Panc1 (cell line): ENCODE measurements at places on chromosomes 13 and 19. TPM values are rescaled to one million over a fixed set of nuclear protein-coding genes. Genes with fewer than 3 reads are reported as not detected.

- no peaks in the 10 kb centered on the region for H3K4me1 ChIP-seq
- H3K4me3 ChIP-seq: no peak overlapping the region
- H3K27me3 ChIP-seq: no peaks in the 10 kb centered on the region
- no peak for DNase-seq
These were observed 200.3 kb downstream of the DIAPH3 start for GRCh38 chr13:59963383-59963782.

DNA sequence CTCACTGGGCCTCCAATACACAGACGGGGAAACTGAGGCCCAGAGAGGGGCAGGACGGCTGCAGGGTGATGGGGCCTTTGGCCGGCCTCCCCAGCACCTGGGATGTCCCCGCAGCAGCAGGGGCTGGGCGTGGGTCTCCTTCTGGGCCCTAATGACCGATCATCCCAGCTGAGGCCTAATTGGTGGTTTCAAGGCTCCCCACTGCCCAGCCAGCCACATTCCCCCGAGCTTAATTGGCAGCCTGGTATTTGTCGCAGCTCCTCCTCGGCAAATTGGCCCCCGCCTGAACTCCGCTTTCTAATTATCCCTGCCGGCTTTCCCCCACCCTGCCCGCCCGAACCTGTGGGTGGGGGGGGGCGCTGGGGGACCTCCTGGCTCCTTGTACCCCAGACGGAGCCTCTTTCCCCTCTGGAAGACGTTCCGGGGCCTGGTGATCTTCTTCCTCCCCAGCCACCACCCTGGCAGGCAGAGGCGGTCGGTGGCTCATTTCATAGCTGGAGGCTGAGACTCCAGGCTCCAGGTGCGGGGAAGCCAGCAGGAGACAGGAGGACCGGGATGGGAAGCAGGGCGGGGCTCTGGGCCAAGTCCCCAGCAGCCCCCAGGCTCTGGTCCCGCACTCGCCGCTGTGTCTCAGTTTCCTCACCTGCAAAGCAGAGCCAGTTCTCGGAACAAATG is 27.2 kb upstream of the WDR18 start:
- peak overlapping the region; percentile 69 for H3K27ac ChIP-seq
- H3K36me3 ChIP-seq: no peaks in the 10 kb centered on the region
- no peak for DNase-seq
- H3K4me3 ChIP-seq: no peak overlapping the region
- H3K4me1 ChIP-seq: peaks cover 29% of the 10 kb centered on the region
- H3K27me3 ChIP-seq: no peaks in the 10 kb centered on the region

- DNase-seq: no peak
- H3K27me3 ChIP-seq: no peaks in the 10 kb centered on the region
- H3K4me1 ChIP-seq: no peaks in the 10 kb centered on the region
- H3K27ac ChIP-seq: no peak overlapping the region
These were observed 10.6 kb upstream of the ZNF556 start for GRCh38 chr19:2856457-2857050.

Gene APOE
- total RNA-seq: 780 TPM

Gene DNM2
- 125 TPM for total RNA-seq

DNA sequence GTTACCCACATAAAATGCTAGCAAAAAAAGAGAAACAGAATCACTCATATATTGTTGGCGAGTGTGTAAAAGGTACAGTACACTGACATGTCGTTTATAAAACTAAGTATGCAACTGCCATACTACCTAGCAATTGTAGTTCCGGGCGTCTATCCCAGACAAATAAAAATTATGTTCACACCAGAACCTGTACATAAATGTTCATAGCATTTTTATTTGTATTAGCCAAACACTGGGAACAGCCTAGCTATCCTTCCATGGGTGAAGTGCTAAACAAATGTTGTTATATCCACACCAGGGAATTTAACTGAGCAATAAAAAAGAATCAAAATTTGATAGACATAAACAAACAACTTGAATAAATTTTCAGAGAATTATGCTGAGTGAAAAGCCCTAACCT is 28.9 kb upstream of the POSTN start:
- H3K4me1 ChIP-seq: no peaks in the 10 kb centered on the region
- no peak for DNase-seq
- no peaks in the 10 kb centered on the region for H3K27me3 ChIP-seq
- no peaks in the 10 kb centered on the region for H3K36me3 ChIP-seq
- no peak overlapping the region for H3K27ac ChIP-seq

GRCh38 chr19:292281-292884 is 1.2 kb upstream of the PLPP2 start:
- no peak overlapping the region for H3K4me3 ChIP-seq
- H3K4me1 ChIP-seq: peaks cover 14% of the 10 kb centered on the region
- H3K27ac ChIP-seq: no peak overlapping the region
- DNase-seq: no peak
- H3K36me3 ChIP-seq: no peaks in the 10 kb centered on the region

Gene ZNF627
- total RNA-seq: 10.7 TPM

DNA sequence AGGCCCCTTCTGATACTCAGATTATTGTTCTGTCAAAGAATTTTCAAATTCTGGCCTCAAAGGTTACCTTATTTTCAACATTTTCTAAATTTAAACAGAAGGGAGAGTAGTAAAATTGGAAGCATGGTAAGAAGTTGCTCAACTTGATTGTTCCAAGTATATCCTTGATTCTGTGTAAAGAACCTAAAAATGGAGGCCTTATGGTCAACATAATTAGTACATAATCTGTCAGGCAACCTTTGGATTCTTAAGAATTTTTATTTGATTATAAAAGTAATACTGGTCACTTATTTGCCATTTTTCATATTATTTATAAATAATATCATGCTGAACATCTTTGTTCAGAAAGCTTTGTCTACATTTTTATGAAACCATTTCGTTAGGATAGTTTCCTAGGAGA is 83.9 kb downstream of the STARD13 start:
- H3K27me3 ChIP-seq: no peaks in the 10 kb centered on the region
- DNase-seq: no peak
- H3K27ac ChIP-seq: no peak overlapping the region
- H3K36me3 ChIP-seq: no peaks in the 10 kb centered on the region
- H3K4me1 ChIP-seq: no peaks in the 10 kb centered on the region

Gene TSHZ3
- total RNA-seq: 7.8 TPM

DNA sequence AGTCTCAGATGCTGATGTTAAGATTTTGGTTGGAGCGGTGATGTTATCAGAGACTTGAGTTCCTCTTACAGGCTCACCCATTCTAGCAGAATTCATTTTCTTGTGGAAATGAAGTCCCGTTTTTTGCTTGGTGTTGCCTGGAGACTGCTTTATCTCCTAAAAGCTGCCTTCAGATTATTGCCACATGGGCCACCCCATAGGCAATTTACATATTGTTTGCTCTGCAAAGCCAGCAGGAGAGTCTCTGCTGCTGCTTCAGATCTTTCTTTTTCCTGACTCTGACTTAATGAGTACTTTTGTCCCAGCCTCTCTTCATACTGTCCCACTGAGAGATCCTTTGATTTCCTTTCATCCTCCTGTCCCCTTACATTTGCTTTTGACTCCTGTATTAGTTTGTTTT is 114.6 kb downstream of the TDRD3 start:
- no peak for DNase-seq
- H3K4me1 ChIP-seq: no peaks in the 10 kb centered on the region
- H3K36me3 ChIP-seq: no peaks in the 10 kb centered on the region
- no peak overlapping the region for H3K27ac ChIP-seq
- no peaks in the 10 kb centered on the region for H3K27me3 ChIP-seq
- H3K4me3 ChIP-seq: no peak overlapping the region

Gene SMIM24
- 0.28 TPM for total RNA-seq

GRCh38 chr19:1000095-1000494 is at the start of gene GRIN3B:
GRIN3B (plus strand) TSS chr19:1000419; CDS start chr19:1000438, 19 bp downstream.
- peaks cover 7% of the 10 kb centered on the region for H3K4me1 ChIP-seq
- H3K27ac ChIP-seq: no peak within 1 kb of the TSS
- no peak for DNase-seq

Gene SPACA4
- total RNA-seq: not detected

- no peak overlapping the region for H3K4me3 ChIP-seq
- DNase-seq: no peak
- H3K27me3 ChIP-seq: no peaks in the 10 kb centered on the region
These were observed 9.1 kb downstream of the PCDH17 start for GRCh38 chr13:57640607-57641006.

Gene FAM98C
- 24.7 TPM for total RNA-seq

GRCh38 chr13:38072696-38073095 is 203.1 kb upstream of the TRPC4 start:
- DNase-seq: no peak
- no peaks in the 10 kb centered on the region for H3K4me1 ChIP-seq
- no peaks in the 10 kb centered on the region for H3K27me3 ChIP-seq
- no peak overlapping the region for H3K27ac ChIP-seq

Gene PSG3
- total RNA-seq: not detected

- H3K4me3 ChIP-seq: peak overlapping the region; percentile 47
- no peaks in the 10 kb centered on the region for H3K27me3 ChIP-seq
- DNase-seq: no peak
- H3K4me1 ChIP-seq: peaks cover 6% of the 10 kb centered on the region
- H3K27ac ChIP-seq: no peak overlapping the region
These were observed 567 bp downstream of the EFNB2 start for GRCh38 chr13:106534639-106535551.

DNA sequence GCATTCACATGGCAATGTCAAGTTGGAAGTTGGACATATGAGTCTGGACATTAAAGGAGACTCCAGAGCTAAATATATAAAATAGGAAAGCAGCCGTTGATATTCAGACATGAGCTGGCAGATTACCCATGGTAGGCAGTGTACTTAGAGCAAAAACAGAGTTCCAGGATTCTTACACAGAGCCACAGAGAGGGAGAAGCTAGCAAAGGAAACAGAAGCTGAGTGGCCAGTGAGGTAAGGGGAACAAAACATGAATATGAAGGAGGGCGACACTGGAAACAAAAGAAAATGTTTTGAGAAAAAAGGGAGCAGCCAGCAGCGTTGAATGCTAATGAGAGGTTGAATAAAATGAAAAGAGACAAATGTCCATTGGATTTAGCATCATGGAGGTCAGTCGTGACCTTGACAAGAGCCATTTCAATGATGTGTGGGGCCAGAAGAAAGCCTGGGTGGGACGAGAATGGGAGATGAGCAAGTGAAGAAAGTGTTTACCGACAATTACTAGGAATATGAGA is 198.4 kb downstream of the POU4F1 start:
- H3K4me1 ChIP-seq: no peaks in the 10 kb centered on the region
- DNase-seq: no peak
- H3K36me3 ChIP-seq: no peaks in the 10 kb centered on the region
- no peaks in the 10 kb centered on the region for H3K27me3 ChIP-seq
- H3K4me3 ChIP-seq: no peak overlapping the region
- no peak overlapping the region for H3K27ac ChIP-seq

GRCh38 chr13:108775597-108775996 is 146.2 kb downstream of the MYO16 start:
- no peaks in the 10 kb centered on the region for H3K27me3 ChIP-seq
- H3K27ac ChIP-seq: no peak overlapping the region
- no peak overlapping the region for H3K4me3 ChIP-seq
- H3K4me1 ChIP-seq: no peaks in the 10 kb centered on the region

- H3K27me3 ChIP-seq: no peaks in the 10 kb centered on the region
- peaks cover 32% of the 10 kb centered on the region for H3K4me1 ChIP-seq
- H3K36me3 ChIP-seq: no peaks in the 10 kb centered on the region; the same call in 1 of the 2 replicates
- no peak overlapping the region for H3K4me3 ChIP-seq
- H3K27ac ChIP-seq: no peak overlapping the region
These were observed 6.4 kb downstream of the ATP11A start for GRCh38 chr13:112696001-112696868.

GRCh38 chr19:51375504-51376221 is 3.2 kb upstream of the NKG7 start:
- no peak for DNase-seq
- no peak overlapping the region for H3K4me3 ChIP-seq
- H3K27ac ChIP-seq: no peak overlapping the region
- H3K27me3 ChIP-seq: no peaks in the 10 kb centered on the region

- no peak overlapping the region for H3K4me3 ChIP-seq
- no peaks in the 10 kb centered on the region for H3K36me3 ChIP-seq
- no peaks in the 10 kb centered on the region for H3K27me3 ChIP-seq
- H3K4me1 ChIP-seq: no peaks in the 10 kb centered on the region
- no peak for DNase-seq
These were observed 67.2 kb downstream of the SPACA7 start for GRCh38 chr13:112443191-112443994.

- H3K36me3 ChIP-seq: no peaks in the 10 kb centered on the region
- no peak overlapping the region for H3K27ac ChIP-seq
- no peak for DNase-seq
- no peaks in the 10 kb centered on the region for H3K4me1 ChIP-seq
- H3K4me3 ChIP-seq: no peak overlapping the region
- no peaks in the 10 kb centered on the region for H3K27me3 ChIP-seq
These were observed 853.3 kb downstream of the GPC5 start for GRCh38 chr13:92251671-92252210.

- no peak overlapping the region for H3K4me3 ChIP-seq
- H3K27ac ChIP-seq: no peak overlapping the region
- no peaks in the 10 kb centered on the region for H3K4me1 ChIP-seq
- no peak for DNase-seq
- no peaks in the 10 kb centered on the region; the same call in 1 of the 2 replicates for H3K36me3 ChIP-seq
These were observed 215.7 kb downstream of the TEX29 start for GRCh38 chr13:111536075-111536642.

- H3K27me3 ChIP-seq: no peaks in the 10 kb centered on the region
- no peak overlapping the region for H3K27ac ChIP-seq
- no peak overlapping the region for H3K4me3 ChIP-seq
- H3K36me3 ChIP-seq: no peaks in the 10 kb centered on the region
- DNase-seq: no peak
These were observed 597.3 kb downstream of the DCT start for GRCh38 chr13:93882086-93882651.

- no peaks in the 10 kb centered on the region for H3K36me3 ChIP-seq
- no peaks in the 10 kb centered on the region for H3K4me1 ChIP-seq
- H3K27ac ChIP-seq: no peak overlapping the region
These were observed 1684.2 kb upstream of the SLC10A2 start for GRCh38 chr13:104750377-104750776.

Gene ZNF724
- 11.0 TPM for total RNA-seq

GRCh38 chr13:42926555-42926954 is 65.5 kb downstream of the EPSTI1 start:
- H3K36me3 ChIP-seq: no peaks in the 10 kb centered on the region
- H3K4me1 ChIP-seq: no peaks in the 10 kb centered on the region
- H3K27me3 ChIP-seq: no peaks in the 10 kb centered on the region
- H3K27ac ChIP-seq: no peak overlapping the region
- no peak for DNase-seq

Gene CLEC11A
- not detected for total RNA-seq

DNA sequence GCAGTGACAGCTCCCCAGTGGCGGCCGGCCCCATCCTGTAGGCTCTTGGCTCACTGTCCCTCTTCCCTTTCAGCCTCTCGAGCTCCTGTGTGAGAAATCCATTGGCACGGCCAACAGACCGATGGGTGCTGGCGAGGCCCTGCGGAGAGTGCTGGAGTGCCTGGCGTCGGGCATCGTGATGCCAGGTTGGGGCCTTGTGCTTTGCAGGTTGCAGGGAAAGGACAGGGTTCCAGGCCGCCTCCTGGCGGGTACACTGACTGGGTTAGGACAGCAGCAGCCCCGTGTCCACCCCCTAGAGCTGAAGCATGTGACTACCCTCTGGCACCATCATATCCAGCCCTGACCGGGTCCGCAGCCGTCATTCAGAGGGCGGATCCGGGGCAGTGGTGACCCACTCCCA is 21.5 kb upstream of the QTRT1 start:
- peaks cover 24% of the 10 kb centered on the region for H3K36me3 ChIP-seq
- H3K4me1 ChIP-seq: no peaks in the 10 kb centered on the region
- H3K4me3 ChIP-seq: no peak overlapping the region
- no peak for DNase-seq

GRCh38 chr13:112245989-112246388 is 130.2 kb upstream of the SPACA7 start:
- H3K4me1 ChIP-seq: no peaks in the 10 kb centered on the region
- H3K4me3 ChIP-seq: no peak overlapping the region
- DNase-seq: no peak

Gene CGB3
- not detected for total RNA-seq

GRCh38 chr13:49649244-49649962 is 21.1 kb downstream of the ARL11 start:
- H3K36me3 ChIP-seq: no peaks in the 10 kb centered on the region
- no peak overlapping the region for H3K4me3 ChIP-seq
- no peaks in the 10 kb centered on the region for H3K4me1 ChIP-seq
- H3K27ac ChIP-seq: no peak overlapping the region
- no peak for DNase-seq
